Spleen (tissue), 13 donors: ENCODE measurements at places on chromosomes 11 and 22. TPM values are rescaled to one million over a fixed set of nuclear protein-coding genes. Genes with fewer than 3 reads are reported as not detected.

ART1 gene
- polyA plus RNA-seq: not detected

DCHS1 gene
- polyA plus RNA-seq: 7.6 TPM

KCTD14 gene
- 0.35 TPM for polyA plus RNA-seq

MYOD1 gene
- 0.04 TPM for polyA plus RNA-seq

KDM4D gene
- 0.64 TPM for polyA plus RNA-seq

PGA3 gene
- 0.33 TPM for polyA plus RNA-seq

GRCh38 chr11:46603704-46604308, 10.0 kb upstream of the AMBRA1 start:
- no peak for DNase-seq

DNA sequence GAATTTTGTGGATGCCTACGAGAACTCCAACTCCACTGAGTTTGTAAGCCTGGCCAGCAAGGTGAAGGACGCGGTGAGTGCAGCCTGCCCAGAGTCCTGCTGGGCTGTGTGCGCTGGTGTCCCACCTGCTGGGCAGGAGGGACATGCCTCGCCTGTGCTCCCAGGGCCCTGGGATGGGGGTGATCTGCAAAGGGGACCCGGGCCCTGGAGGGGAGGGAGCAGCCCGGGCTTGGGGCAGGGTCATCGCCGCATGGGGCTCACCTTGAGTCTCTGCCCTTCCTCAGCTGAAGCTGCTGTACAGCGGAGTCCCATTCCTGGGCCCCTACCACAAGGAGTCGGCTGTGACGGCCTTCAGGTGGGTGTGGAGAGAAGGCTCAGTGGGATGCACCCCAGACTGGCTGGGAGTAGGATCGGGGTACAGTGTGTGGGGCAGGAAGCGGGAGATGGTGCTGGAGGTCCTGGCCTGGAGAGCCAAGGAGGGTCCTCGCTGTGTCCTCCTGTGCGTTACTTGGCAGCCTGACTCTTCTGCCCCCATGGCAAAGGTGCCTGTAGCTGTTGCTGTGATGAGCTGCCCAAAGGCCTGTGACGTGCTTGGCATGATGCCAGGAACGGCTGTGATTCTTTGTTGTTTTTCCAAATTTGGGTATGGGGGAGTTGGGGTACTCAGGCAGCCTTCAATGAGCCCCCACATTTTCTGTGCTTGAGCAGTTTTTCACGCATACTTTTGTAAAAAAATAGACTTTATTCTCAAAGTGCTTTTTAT, 29.2 kb downstream of the ST14 start:
- no peak for DNase-seq

GRCh38 chr11:129013737-129014475, 71.2 kb upstream of the TP53AIP1 start:
- DNase-seq: no peak

GRCh38 chr22:33044112-33044511, 14.1 kb downstream of the SYN3 start:
- no peak for DNase-seq

DNA sequence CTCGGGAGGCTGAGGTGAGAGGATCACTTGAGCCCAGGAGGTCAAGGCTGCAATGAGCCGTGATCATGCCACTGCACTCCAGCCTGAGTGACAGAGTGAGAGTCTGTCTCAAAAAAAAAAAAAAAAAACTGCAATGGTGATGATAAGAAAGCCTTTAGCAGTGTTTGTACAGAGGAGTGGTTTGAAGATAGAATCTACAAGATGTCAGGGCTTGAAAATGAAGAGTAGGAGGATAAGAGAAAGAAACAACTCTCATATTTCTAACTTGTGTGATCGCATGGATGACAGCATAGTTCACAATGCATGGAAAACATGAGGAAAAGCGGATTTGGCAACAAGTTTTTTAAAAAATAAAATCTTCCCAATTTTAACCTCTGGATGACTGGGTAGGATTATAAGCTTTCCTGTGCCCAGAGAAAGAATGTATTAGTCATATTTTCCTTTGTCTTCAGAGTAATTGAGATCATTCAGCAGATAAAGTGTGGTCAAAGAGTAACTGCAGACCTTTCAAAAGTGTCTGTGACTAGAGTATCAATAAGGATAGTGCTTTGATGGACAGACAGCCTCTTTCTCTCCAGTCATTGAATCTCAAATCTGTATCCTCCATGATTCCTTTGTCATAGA, 328.1 kb downstream of the CASP12 start:
- no peak for DNase-seq

DNA sequence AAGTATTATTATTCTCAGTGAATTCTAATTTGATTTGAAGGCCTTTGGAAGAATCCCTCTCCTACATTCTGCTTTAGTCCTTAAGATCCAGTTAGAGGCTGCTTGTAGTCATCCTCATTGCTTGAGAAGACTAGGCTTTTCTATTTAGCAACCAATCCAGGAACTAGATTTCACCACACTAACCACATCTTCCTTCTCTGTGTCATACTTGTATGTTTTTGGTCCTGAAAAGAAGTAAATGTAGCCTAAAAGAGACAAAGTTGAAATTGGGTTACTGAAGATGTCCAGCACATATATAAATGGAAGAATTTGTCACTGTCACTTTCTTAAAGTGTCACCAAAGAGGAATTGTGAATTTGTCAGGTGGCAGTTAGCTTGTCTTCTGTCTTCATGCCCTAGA, 46.6 kb upstream of the MMP7 start:
- DNase-seq: no peak

DNA sequence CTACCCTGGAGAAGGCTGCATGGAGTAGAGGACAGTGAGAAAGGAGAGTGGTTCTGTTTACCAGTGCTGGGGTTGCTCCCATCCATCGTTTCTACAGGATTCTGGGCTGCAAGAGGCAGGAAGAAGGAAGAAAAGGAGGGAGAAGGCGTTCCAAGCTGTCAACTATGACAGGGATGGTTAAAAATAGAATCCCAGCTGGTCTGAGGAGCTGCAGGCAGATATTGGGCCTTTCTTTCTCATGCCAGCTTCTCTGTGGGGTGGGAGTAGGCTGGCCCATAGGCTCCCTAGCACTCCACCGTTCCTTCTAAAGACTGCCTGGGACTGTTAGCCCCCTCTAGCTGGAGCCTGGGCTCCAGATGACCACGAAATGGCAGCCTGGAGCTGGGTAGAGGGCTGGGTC, 13.6 kb downstream of the CCKBR start:
- DNase-seq: no peak

- no peak for DNase-seq
These were observed 11.5 kb upstream of the EMID1 start for GRCh38 chr22:29194184-29194583.

DNA sequence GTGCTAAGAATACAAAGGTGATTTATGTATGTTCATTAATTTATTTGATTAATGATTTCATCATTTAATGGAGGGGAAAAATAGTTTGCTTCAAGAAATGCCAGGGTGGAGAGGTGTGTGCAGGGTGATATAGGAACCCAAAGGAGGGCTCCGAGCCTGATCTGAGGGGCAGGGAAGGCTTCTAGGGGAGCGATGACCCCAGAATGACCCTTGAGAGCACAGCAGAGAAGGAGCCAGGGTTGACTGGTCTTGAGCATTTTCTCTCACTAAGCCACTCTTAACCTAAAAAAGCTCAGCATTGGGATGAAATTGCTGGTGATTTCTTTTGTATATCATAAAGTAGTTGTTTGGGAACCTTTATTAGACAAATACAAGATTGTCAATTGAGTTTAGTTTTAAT, 35.1 kb downstream of the HIPK3 start:
- no peak for DNase-seq

GRCh38 chr22:28171712-28172111, 252.7 kb upstream of the PITPNB start:
- DNase-seq: no peak
